ENCODE measurements at places on chromosomes 1 and 21.
A peak's percentile ranks its signal among the peaks of the same experiment; 100 is the strongest.

- no peak for DNase-seq
Measured at GRCh38 chr1:190177555-190177954, 300.1 kb downstream of the BRINP3 start.

DNA sequence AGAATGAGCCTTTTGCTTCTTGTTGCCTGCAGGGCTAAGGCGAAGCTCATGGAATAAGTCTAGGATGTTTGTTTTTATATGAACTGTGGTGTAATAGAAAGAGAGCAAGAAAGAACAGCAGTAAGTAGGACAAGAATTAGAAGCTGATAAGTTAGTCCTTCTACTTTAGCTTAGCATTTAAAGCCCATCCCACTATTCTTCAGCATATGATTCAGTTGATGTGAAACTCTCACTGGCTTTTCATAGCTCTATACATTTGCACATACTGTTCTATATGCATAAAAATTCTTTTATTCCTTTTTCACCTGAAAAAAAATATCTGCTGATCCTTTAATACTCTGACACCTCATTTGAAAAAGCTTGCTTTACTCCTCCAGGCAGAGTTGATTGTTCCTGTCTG is 712.0 kb downstream of the USP25 start:
- no peak for DNase-seq

DNA sequence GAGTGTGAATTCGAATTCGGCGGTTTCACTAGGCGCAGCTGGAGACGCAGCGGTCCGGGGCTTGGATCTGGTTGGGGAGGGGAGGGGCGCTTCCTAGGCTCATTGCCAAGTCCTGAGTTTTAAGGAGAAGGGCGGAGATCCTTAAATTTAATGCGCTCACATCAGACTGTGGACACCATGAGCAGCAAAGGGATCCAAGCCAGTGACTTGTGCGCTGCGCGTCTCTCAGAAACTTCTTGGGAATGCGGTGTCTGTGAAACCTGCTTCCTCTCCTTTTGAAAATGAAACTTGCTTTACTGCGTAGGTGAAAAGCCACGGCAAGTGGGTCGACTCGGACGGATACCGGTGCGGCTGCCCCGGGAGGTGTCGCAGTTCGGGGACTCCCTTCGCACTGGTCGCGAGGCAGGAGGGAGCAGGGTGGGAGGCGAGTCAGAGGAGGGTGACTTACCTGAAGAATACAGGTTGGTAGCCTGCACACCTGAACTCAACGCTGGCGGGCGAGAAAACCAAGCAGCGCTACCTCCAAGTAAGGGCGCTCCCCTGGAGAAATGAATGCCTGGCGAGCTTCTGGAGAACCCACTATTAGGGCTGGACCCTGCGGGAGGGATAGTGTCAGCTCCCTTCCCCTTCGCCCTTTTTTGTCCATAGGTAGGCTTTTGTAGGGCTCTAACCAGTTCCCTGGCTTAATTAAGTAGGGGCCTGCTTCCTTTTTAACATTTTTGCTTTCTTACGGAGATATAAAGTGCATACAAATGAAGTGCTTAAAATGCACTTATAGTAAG is 992 bp downstream of the TENT5C start:
- peak; percentile 83 for DNase-seq

DNA sequence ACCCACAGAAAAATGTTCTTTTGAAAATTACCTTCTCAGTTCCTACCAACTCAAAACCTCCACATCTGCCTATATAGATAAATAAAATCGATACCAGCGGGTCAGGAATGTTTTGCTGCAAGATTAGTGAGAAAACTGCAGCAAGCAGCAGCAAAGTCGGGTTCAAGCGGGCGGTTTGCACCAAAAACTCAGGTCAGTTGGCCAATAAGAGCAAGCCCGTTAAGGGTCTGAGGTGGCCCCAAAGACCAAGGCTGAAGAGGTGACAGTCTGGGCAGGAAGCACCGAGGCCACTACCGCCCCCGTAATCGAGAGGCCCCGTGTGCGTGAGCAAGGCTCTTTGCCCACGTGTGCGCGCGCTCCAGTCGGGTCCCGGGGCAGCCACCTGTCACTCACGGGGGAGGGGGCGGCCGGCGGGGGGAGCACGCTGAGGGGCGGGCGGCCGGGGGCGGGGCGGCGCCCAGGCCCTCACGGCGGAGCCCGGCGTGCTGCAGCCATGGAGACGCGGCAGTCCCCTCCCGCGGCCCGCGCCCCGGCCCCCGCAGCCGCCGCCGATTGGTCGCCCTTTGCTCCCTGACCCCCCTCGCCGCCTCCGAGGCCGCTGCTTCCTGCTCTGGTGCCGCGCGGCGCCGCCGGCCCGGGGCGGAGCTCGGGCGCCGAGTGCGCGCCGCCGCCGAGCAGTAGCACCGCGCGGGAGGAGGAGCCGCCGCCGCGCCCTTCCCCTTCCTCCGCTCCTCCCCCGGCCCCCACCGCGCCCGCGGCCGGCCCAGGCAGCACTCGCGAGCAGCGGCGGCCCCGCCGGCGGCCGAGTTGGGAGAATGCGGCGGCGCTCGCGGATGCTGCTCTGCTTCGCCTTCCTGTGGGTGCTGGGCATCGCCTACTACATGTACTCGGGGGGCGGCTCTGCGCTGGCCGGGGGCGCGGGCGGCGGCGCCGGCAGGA is at the start of gene GALNT2:
Gene GALNT2, plus strand, starts transcription at position 773 of the 939 bp plus-strand sequence. Its CDS starts 43 bp downstream, at position 816.
- peak; percentile 94 for DNase-seq

- DNase-seq: no peak
Measured at GRCh38 chr1:151616505-151616849, 4.6 kb downstream of the SNX27 start.
